ENCODE measurements at places on chromosomes 6 and 20. TPM values are rescaled to one million over a fixed set of nuclear protein-coding genes. Genes with fewer than 3 reads are reported as not detected.

Gene MACROD2
- 0.49 TPM for total RNA-seq

Gene SLC32A1
- total RNA-seq: not detected

Gene SNX9
- total RNA-seq: 38.6 TPM

Gene CRISP3
- total RNA-seq: not detected

Gene PPIL6
- total RNA-seq: 2.3 TPM

Gene SLC44A4
- 1.9 TPM for total RNA-seq

Gene C6orf141
- 9.1 TPM for total RNA-seq

Gene PRIM2
- 24.3 TPM for total RNA-seq

Gene ATF6B
- 24.0 TPM for total RNA-seq

Gene HLA-DPB1
- 41.1 TPM for total RNA-seq

Gene ADGRG6
- total RNA-seq: 66.2 TPM

Gene ZFP57
- total RNA-seq: not detected

Gene ANKRD66
- not detected for total RNA-seq

Gene TRIM10
- not detected for total RNA-seq

Gene DNMT3B
- total RNA-seq: 18.7 TPM

Gene CYP39A1
- 0.51 TPM for total RNA-seq
